Activated naive CD8-positive, alpha-beta T cell treated with anti-CD3 and anti-CD28 coated beads, Interleukin-2, amount 50 U/mL, for 16 hours (primary cell): ENCODE measurements at places on chromosomes 12 and 14.

GRCh38 chr12:24719293-24719721, 229.6 kb downstream of the BCAT1 start:
- DNase-seq, result no peak

- no peak for DNase-seq
Observed at GRCh38 chr14:58177125-58177524, 22.8 kb upstream of the ACTR10 start.

GRCh38 chr14:54711812-54712464, 145.0 kb downstream of the SAMD4A start:
- no peak for DNase-seq

- no peak for DNase-seq
Observed at GRCh38 chr12:116832353-116832752, 48.9 kb downstream of the HRK start.

DNA sequence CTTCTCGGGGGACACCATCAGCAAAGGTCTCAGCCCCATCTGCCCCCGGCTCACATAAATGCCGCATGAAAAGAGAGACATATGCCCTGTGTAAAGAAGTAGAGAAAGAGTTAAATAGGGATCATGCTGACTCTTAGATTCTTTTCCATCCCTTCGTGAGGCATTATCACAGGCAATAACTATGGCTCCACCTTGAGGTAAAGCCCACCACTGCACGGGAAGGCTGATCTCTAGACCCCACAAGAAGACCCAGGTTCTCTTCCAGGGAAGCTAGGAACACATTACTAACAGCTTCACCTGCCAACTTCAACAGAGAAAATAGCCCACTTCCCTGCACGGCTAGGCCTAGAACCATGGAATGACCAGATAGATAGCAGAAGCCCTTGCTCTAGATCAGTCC, 14.1 kb upstream of the NOP2 start:
- no peak for DNase-seq

DNA sequence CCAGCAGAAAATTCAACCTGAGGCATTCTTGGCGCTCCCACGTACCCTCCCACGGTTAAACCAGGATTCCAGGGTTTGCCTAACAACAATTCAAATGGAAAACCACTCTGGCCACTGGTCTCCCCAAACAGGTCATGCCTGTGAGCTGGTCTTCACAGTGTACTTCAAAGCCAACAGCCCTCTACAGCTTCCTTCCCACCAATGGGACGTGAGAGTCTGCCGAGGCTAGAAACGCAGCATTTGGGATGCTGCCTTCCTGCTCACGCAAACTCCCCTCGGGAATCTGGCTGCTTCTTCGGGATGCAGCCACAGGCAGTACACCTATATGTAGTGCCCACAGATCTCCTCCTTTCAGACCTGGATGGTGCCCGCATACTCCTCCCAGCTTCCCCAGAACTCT, 149.1 kb downstream of the KLHL28 start:
- no peak for DNase-seq

DNA sequence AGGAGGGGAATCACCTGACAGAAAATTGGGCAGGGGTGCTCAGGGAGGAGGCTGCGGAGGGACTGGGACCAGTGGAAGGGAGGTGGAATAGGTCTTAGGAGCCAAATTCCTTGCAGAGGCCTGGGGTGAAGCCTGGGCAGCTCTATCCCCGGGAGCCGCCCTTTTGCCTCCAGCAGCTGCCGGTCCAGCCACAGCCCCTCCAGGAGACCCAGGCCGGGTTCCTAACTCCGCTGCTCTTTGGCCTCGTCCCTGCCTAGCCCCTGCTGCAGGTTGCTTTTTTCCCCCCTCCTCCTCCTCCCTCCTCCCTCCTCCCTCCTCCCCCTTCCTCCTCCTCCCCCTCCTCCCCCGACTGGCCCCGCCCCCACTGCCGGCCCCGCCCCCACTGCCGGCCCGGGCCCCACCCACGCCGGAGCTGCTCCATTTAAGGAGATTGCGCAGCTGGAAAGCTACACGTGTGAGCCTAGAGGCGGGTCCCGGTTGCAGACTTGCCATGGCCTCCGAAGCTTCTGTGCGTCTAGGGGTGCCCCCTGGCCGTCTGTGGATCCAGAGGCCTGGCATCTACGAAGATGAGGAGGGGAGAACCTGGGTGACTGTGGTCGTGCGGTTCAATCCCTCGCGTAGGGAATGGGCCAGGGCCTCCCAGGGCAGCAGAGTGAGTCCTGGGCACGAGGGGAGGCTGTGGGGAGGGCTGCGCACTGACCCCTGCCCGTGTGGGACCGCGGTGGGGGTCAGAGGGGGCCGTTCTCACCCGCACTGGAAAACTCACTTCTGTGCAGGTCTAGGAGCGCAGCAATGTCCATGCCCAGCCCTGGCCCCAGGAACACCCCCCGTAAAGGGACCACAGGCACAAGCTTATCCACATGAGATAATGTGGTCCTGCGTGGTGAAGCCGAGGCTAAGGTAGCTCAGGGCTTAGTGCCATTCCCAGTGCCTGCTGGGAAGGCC, at the start of gene TCL1B:
TCL1B (plus strand) TSS at position 449 of the 945 bp plus-strand sequence; CDS start at position 491, 42 bp downstream.
- no peak for DNase-seq

- no peak for DNase-seq
Observed at GRCh38 chr12:19412844-19413243, 26.4 kb upstream of the AEBP2 start.

GRCh38 chr12:47819138-47819895, 386 bp downstream of the HDAC7 start:
- DNase-seq, result no peak

GRCh38 chr12:18849761-18850160, 111.8 kb downstream of the CAPZA3 start:
- DNase-seq, result no peak

DNA sequence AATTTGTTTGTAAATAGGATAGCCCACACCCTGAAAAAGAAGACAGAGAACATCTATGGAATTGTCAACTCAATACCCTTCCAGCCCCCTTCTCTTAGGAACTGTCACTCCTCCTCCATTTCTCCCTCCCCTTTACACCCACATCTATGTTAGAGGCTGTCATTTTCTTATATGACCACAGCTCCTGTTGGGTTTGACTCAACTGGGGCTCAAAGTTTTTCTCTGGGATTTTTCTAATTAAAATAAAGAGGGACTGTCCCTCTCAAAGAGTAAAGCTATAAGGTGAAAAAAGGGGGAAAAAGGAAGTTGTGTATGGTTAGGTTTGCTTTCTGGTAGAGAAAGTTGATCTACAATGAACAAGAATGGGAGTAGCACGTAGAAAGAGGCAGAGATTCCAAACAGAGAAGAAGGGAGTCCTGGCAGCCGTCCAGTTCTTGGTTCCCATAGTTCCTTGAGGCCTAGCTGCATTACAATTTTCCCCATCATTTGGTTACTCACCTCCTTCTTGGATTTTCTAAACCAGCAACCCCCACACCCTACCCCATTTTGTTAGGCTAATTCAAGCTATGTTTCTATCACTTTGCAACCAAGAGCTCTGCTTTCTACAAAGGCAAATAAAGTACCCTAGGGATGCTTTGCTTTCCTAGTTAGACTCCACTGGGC, 44.3 kb upstream of the STK38L start:
- no peak for DNase-seq

DNA sequence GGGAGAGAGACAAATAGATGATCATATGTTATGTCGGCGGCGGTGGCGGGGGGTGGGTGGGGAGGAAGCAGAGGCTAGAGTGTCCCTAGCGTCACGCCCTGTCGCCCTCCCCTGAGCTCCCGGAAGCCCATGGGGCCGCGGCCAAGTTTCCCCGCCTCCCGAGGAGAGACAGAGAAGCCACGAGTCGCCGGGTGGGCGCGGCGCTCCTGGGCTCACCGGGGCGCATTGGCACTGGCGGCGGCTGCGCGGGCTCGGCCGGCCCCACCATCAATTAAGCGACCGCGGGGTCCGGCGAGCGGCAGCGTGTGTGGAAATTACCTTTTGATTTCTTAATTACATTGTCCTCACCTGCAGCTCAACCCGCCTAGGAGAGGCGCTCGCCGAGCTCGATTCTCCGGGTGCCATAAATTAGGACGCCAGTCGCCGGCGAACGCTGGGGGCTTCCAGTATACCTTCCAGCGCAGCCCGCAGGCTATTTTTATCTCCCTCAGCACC, 119.9 kb upstream of the LHX5 start:
- no peak for DNase-seq

DNA sequence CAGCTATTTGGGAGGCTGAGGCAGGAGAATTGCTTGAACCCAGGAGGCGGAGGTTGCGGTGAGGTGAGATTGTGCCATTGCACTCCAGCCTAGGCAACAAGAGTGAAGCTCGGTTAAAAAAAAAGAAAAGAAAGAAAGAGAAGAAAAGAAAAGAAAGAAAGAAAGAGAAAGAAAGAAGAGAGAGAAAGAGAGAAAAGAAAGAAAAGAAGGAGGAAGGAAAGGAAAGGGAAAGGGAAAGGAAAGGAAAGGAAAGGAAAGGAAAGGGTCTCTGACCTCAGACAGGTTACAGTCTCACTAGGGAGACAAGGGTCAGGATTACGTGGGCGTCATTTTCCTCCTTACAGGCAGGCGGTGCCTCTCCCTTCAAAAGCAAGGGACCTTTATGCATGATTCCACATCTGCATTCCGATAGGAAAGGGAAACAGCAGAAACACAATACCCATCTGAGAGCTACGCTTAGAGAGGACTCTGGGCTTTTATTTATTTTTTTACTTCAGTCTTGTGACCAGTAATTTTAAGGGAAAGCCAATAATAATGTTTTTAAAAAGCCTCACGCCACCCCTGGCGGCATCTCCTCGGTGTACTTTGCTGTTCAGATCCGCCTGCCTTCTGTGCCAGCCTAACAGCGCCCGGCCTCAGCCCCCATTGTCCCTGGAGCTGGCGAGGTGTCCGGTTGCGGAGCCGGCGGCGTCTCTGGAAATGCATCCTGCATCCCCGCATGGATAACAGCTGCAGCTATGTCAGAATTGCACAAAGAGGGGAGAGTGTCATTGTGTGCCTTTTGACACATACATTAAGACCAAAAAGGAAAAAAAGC, 945 bp upstream of the HIP1R start:
- no peak for DNase-seq

DNA sequence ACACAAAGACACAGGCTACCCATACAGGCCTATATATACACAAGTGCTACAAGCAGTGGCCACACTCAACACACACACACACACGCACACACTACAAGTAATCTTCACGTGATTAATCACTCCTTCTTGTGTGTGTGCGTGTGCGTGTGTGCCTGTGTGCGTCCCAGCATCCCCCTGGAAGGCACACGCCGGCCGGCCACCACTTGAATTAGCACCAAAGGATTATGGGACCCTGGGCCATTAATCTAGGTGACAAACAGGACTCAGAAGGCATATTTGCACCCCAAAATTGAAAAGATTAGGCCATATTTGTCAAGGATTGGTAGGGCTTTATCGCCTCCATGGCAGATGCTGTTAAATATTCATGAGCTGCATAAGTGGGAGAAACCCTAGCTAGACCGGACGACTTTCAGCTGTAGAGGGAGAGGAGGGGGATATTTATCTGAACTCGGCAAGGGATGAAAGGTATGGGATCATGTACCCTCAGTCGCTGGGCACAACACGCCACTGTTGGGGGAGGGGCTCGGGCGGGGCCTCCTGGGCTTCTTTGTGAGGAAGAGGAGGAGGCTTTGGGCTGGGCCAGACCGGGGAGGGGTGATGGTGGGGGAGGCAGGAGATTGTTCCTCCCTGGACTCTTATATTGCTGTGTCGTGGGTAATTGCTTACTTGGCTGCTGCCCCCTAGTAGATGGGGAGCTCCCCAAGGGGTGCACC, 89.6 kb upstream of the LHX5 start:
- DNase-seq, result no peak
